ENCODE measurements at places on chromosomes 7 and 10.
A peak's percentile ranks its signal among the peaks of the same experiment; 100 is the strongest.

GRCh38 chr10:5493691-5494090, 5.7 kb downstream of the CALML5 start:
- no peak for DNase-seq

- DNase-seq: no peak
These were observed 47.7 kb upstream of the BICC1 start for GRCh38 chr10:58464956-58465355.

DNA sequence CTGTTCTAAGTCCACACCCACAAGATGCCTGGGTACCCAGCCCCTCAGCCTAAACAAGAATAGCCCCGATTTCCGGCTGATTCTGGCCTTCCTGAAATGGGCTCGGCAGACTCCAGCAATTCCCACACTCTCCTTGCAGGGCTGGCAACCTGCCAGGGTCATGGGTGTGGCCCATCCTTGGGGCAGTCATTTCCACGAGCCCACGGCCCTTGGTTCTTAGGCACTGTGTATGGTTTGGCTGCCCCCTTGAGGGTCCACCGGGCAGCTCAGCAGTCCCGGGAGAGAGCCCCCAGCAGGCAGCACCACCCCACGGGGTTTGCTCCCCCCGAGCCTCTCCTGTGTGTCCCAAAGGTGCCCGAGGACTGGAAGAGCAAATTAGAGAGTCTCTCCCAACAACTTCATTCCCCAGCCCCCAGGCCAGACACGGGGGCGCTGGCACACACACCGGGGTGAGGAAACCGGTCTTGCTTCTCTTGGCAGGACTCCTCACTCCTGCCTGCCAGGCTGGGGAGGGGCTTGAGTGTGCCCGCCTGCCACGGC, 142.2 kb downstream of the EMX2 start:
- DNase-seq: no peak

DNA sequence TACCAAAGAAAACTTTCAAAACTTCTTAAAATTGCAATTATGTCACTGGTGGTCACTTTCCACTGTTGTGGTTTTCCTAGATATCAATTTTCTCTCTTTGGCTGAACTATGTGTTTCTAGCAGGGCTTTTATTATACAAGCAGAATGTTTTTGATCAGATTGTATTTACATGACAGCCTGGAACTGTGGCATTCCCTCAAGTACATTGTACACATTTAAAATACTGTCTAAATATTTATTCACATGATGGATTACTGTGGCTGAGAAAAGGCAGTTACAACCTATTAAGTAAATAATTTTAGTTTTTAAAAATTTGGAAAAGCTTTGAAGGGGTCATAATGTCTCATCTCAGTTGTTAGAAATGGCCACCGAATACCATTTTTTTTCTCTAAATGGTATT, 231.9 kb upstream of the PPP1R3A start:
- DNase-seq: no peak

- no peak for DNase-seq
These were observed 49.4 kb downstream of the GRID2IP start for GRCh38 chr7:6501586-6502564.

DNA sequence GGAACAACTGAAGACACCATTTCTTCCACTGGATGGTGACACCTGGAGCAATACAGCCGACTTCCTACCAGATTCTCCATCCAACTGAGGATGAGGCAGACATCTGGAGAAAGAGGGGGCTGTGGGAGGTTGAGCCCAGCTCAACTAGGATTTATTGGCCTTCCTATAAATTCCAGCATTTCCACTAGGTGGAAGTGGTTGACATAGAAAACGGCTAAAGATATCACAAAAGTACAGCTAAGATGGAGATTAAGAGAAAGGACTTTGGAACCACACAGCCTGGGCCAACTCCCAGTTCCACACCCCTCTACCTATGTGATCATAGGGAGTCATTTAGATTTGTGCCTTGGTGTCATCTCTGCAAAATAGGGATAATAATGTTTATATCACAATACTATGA, 61.3 kb upstream of the CAV2 start:
- DNase-seq: no peak

DNA sequence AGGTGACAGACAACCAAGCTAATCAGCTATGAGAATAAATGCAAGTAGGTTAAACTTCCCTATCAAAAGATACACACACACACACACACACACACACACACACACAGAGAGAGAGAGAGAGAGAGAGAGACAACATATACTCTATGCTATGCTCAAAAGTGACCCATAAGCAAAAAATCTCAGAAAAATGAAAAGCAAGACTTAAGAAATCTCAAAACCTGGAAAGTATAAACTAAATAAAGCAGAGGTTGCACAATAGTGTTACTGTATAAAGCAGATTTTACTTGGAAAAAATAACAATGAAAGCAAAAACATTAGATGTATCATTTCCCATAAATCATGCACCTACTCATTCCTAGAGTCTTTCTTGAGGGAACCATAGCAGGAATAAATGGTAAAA, 221.5 kb downstream of the INHBA start:
- no peak for DNase-seq

DNA sequence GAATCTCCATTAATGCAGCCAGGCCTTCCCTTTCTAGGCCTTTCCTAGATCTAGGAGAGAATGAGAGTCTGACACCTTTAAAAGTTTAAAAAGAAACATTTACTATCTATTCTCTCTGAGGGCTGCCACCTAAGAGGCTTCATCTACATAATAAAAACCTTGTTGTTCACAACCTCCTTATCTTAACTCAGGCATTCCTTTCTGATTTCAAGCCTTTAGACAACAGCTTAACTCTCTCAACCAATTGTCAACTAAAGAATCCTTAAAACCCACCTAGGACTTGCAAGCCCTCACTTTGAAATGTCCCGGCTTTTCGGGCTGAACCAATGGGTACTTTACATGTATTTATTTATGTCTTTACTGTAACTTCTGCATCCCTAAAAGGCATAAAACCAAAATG, 64.3 kb upstream of the RET start:
- no peak for DNase-seq

GRCh38 chr7:74138334-74138867, 35.8 kb upstream of the EIF4H start:
- DNase-seq: no peak

- DNase-seq: no peak
These were observed 129.3 kb downstream of the MYOF start for GRCh38 chr10:93352638-93353383.

- no peak for DNase-seq
These were observed 3.3 kb upstream of the SUN1 start for GRCh38 chr7:828793-829561.

DNA sequence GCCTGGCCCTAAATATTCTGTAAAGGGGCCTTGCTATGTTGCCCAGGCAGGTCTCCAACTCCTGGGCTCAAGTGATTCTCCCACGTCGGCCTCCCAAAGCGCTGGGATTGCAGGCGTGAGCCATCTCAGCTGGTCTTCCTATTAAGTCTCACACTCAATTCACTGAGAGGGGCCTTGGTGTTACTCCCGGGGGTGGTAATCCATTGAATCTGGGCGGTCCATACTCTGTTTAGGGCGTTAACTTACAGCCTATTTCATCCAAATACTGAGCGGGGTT, 665 bp upstream of the SRRT start:
- no peak for DNase-seq

- DNase-seq: no peak
These were observed 242.9 kb upstream of the CXCL12 start for GRCh38 chr10:44627591-44628354.

- DNase-seq: no peak
These were observed 209.4 kb downstream of the TCERG1L start for GRCh38 chr10:131102147-131102546.

- peak; percentile 67 for DNase-seq
These were observed 25.2 kb downstream of the GET4 start for GRCh38 chr7:901388-902154.

- DNase-seq: no peak
These were observed 9.4 kb upstream of the LRRC27 start for GRCh38 chr10:132322586-132323048.

GRCh38 chr7:140059273-140060242, 3.2 kb downstream of the PARP12 start:
- DNase-seq: peak; percentile 47

DNA sequence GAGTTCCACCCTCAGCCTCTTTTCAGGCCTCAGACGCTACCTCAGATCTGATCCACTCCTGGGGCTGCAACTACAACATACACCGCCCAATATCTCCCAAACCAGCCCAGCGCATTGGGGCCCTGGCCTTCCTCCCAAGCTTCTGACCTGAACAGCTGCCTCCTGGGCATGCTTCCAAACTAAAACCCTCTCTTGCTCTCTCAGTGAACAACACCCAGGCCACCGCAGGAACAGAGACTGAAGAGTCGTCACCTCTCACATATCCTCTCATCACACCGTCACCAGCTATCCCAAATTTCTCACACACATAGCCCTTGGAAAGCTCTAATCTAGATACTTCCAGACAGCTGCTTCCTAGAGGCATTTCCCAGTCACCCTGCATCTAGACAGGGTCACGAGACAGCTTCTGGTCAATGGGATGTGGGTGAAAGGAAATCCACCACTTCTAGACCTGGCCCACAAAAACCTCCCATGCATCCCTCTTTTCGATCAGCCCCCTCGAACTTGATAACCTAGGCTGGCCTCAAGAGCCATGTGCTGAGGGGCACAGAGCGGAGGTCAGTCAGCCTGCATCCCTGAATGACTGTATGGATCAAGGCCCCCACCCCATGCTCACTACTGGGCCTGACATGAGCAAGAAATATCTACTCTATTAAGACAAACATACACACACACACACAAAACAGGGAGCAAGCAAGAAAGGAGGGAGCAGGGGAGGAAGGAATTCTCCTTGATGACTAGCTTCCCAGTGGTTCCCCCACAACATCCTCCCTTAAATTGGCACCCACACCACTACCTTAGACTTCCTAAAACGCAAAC, 1.8 kb downstream of the PARP12 start:
- no peak for DNase-seq

DNA sequence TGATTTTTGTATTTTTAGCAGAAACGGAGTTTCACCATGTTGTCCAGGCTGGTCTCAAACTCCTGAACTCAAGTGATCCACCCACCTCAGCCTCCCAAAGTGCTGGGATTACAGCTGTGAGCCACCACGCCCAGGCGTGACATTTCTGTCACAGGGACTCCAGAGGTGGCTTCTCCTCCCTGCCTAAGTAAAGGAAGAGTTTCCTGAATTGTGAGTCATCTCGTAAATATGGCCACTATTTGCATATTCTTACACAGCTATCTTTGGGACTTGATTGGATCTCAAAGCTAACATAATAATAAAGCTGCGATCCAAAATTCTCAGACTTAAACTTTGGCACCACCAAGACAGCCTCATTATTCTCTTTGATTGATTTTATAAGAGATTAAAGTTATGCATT, 50.1 kb downstream of the ADARB2 start:
- DNase-seq: no peak

- DNase-seq: no peak
These were observed 175.1 kb downstream of the SRPK2 start for GRCh38 chr7:105213611-105214010.

GRCh38 chr7:55310287-55311025, 54.7 kb upstream of the LANCL2 start:
- no peak for DNase-seq

- peak; percentile 40 for DNase-seq
These were observed 238.5 kb downstream of the PHF14 start for GRCh38 chr7:11212080-11212711.

GRCh38 chr7:127391591-127392181, 822 bp downstream of the ZNF800 start:
- peak; percentile 52 for DNase-seq

GRCh38 chr7:41189866-41190265, 513.0 kb downstream of the INHBA start:
- DNase-seq: no peak

- DNase-seq: no peak
These were observed 189.4 kb downstream of the HDAC9 start for GRCh38 chr7:18684916-18685315.

GRCh38 chr10:80526218-80526617, 11.5 kb upstream of the SH2D4B start:
- DNase-seq: no peak

DNA sequence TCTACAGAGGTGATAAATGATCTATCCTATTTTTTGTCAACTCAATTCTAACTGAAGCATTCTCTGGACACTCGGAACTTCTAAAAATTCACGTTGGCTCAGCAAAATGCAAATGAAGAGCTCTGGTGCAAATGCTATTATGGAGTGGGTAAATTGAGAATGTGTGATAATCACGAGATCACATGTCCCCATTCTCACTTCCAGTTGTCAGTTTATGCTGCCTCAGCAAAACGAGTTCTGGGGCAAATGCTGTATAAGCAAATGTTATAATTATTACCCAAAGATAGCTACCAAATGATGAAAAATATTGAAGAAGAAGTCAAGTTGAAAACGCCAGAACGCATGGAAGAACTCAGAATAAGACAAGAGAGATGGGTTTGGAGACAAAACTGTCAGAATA, 29.4 kb downstream of the AKR1B1 start:
- no peak for DNase-seq

DNA sequence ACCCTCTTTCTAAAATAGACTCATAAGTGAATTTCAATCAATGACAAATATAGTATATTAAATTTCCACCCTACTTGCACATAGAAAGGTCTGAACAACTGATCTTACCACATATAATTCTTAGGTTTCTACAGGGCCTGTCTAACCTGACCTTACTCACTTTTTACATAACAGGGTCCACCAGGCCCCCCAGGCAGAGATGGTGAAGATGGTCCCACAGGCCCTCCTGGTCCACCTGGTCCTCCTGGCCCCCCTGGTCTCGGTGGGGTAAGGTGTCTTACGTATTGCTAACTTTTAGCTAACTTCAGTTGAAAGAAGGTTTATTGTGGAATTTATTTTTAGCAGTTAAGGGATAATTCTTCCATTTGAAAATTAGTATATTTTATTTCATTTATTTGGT, 5.3 kb downstream of the COL1A2 start:
- DNase-seq: no peak

DNA sequence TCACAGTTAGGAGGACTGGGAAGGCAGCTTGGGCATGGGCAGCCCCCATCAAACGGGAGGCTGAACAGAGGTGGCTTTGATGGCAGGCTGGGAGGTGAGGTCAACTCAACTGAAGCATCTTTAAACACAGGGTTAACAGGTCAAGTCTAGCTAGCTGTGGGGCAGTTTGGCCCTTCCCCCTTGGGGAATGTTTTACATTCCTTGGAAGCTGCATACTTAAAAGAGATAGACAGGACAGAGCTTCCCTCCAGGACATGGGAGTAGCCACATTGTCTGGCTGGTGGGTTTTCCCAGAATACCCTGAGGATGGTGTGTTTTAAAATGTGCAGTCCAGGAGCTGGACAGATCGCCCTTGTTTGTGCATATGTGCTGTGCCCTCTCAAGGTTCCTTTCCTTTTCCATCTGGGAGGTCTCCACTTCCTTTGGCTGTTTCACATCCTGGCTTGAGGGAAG, 6.8 kb upstream of the RASSF4 start:
- DNase-seq: no peak

GRCh38 chr7:19410106-19410505, 264.9 kb upstream of the FERD3L start:
- DNase-seq: no peak

- DNase-seq: no peak
These were observed 2.1 kb downstream of the ADK start for GRCh38 chr10:74153123-74153522.

- no peak for DNase-seq
These were observed 229.5 kb upstream of the PLXNA4 start for GRCh38 chr7:132805766-132806165.

All from activated CD4-positive, alpha-beta T cell treated with anti-CD3 and anti-CD28 coated beads, Interleukin-2, amount 50 U/mL, for 48 hours (primary cell).